ENCODE measurements at places on chromosomes 5 and 9.

- DNase-seq, result no peak
Measured at GRCh38 chr5:14445013-14445412, 136.6 kb upstream of the OTULINL start.

GRCh38 chr9:36938617-36939016 is 95.5 kb downstream of the PAX5 start:
- DNase-seq, result no peak

DNA sequence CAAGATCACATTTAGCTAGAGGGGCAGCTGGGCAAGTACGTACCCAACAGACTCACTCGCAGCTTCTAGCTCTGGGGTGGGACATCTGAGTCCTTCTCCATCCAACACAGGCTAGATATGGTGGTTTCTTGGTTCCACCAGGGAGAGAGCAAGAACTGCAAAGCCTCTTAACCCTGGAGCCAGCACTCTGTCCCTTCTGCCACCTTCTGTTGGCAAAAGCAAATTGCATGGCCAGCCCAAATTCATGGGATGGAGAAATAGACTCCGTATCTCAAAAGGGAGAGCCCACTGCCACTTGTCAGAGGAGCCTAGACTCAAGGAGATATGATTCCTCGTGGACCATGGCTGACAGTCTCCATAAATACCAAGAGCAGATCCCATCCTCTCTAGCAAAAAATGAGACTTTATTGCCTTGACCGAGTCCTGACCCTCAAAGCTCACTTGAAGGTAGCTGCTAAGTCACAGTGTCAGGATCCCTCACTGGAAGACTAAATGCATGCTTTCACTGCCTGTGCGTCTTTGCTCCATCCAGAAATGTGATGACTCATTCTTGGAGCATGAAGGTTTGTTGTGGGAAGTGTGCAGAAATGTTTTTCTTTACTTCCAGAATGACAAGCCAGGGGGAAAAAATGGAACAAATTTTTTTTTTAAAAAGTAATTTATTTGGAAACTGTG is 28.8 kb upstream of the ROR2 start:
- DNase-seq, result no peak

- no peak for DNase-seq
Measured at GRCh38 chr9:77980622-77981021, 51.0 kb downstream of the GNAQ start.

GRCh38 chr5:59745415-59745863 is 148.1 kb downstream of the PDE4D start:
- DNase-seq, result no peak

GRCh38 chr5:54704825-54705224 is 187.3 kb downstream of the SNX18 start:
- no peak for DNase-seq

DNA sequence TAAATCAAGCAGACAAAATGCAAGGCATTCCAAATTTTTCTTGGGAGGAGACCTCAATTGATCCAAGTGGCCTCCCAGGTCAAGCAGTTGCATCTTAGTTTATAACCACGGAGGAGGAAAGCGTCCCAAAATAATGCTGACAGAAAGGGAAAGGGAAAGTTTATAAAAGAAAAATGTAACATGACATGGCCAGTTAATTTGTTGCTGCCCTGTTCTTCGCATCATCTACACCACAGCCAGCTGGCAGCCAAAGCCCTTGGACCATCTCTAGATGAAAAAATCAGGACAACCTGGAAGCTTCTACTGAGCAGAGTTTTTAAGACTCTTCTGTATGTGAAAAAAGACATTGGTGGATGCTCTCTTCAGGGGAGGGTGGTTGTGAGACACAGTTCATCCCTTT is 128.8 kb upstream of the FBXL7 start:
- no peak for DNase-seq

DNA sequence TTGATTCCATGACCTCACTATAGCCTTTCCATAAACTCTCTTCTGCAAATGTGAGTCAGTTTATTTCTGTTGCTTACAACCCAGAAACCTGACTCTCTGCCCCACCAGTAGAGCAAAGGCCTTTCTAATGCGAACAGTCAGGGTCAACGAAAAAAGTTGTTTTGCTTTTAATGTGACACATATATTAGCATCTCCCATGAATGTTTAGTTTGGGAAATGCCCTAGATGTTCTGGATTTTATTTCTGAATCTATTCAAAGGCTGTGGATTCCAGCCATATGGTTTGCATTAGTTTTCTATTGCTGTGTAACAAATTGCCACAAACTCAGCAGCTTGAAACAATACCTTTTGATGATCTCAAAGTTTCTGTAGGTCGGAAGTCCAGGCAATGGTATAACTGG is 193.5 kb downstream of the GNA14 start:
- no peak for DNase-seq

DNA sequence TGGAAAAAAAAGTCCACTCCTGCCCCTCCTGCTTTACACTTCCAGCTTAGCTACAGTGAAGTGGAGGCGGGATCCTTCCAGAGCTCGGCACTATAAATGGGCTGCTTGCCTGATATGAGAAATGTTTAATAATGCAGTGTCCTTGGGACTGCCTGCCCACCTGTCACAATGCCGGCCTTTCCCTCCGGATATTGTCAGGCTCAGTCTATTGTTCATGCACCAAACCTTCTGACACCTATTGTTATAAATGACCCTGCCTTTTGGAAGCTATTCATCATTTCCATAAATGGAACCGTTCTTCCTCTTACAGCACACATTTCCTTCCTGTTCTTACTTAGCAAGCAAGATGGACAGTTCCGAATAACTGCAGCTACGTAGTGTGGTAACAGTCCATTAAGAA is 146.3 kb downstream of the DMAC1 start:
- DNase-seq, result no peak

- no peak for DNase-seq
Measured at GRCh38 chr9:125867751-125868415, 120.7 kb downstream of the PBX3 start.

DNA sequence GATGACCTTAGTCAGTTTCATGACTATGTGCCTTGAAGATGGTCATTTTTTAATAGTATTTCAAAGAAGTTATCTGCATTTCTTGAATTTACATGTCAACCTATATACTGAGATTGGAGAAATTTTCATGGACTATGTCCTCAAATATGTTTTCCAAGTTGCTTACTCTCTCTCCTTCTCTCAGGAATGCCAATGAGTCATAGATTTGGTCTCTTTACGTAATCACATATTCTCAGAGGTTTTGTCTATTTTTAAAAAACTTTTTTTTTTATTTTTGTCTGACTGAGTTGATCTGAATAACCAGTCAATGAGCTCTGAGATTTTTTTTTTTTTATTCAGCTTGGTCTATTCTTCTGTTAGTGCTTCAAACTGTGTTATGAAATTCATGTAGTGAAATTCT is 374.7 kb upstream of the GRIN3A start:
- no peak for DNase-seq

DNA sequence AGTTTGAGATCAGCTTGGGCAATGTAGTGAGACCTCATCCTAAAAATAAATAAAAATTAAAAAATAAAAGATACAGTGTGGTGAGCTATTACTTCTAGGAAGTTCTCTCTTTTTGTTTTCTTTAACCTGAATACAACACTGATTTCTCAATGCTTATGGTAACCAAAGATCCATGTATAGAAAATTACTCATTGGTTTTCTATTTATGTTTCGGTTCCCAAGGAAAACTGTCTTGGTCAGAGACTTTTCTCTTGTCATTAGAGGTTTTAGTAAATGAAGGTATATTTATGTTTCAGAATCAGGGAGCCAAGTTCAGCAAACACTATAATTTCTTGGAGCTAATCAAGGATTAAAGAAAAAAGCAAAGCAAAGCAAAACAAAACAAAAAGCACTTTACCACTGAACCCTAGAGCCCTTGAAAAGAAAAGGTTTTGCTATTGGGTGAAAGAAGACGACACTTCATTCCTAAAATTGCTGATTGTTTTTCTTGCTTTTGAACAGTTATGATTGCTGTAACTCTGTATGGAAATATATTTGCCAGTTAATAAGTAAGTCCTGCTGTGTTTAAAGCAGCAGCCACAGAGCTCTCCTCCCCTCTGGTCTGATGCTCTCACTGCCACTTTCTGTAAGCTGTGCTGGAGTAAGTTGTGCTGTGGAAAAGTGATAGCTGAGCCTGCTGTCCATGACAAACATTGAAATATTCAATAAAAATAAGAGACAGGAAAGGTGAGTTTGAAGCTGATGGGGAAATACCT is 298.2 kb downstream of the CD180 start:
- DNase-seq, result no peak

GRCh38 chr5:96758621-96759020 is 49.1 kb downstream of the ERAP1 start:
- DNase-seq, result no peak

- DNase-seq, result no peak
Measured at GRCh38 chr9:109143881-109144562, 23.0 kb downstream of the FRRS1L start.

DNA sequence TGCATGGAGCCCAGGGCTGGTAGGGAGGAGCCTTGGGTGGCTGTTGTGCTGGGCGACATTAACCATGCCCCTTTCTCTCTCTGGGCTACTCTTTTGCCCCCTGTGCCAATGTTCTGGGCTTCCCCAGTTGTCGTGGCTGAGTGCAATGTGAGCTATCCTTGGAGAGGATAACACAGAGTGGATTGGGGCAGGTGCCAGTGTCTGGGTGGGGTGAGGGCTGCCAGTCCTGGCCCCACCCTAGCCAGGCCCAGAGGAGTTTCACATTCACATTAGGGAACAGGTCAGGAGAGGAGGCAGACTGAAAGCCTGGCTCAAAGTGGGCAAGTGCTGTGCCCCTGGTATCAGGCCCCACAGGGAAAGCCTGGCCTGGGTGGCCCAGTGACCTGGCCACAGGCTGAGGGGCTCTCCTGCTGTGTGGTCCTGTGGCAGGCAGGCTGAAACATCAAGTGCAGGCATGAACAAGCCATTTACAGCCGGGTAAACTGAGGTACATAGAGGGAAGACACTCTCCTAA is 7.5 kb upstream of the NDST1 start:
- DNase-seq, result no peak

GRCh38 chr9:127913682-127914081 is 3.2 kb downstream of the ST6GALNAC4 start:
- DNase-seq, result no peak

GRCh38 chr5:77065256-77065655 is 21.8 kb downstream of the ZBED3 start:
- DNase-seq, result no peak

GRCh38 chr5:19605846-19606407 is 382.1 kb downstream of the CDH18 start:
- no peak for DNase-seq

DNA sequence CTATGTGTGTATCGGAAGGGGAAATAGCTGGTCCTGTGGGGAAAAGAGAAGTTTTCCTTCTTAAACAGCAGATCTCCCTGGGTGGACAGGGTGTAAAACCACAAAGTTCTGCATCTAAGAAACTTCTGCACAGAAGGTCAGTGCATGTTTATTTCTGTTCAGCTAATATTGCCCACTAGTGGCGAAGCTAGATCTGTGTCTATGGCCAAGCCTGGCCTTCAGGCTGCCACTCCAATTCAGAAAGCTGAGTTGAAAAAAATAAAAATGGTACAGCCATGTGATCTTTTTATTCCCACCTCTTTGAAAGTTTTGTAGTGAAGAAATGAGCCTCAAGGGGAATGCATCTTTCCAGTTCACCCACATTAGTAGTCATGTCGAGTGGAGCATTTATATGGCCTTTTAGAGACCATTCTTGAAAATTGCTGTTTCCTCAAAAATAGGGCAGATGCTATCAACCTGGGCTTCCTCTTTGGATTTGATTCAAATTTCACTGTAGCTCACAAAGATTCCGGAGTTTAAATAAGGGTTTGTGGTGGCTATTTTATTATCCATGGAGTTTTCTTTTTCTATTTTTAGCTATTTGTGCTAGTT is 488.0 kb downstream of the PRELID2 start:
- DNase-seq, result no peak

DNA sequence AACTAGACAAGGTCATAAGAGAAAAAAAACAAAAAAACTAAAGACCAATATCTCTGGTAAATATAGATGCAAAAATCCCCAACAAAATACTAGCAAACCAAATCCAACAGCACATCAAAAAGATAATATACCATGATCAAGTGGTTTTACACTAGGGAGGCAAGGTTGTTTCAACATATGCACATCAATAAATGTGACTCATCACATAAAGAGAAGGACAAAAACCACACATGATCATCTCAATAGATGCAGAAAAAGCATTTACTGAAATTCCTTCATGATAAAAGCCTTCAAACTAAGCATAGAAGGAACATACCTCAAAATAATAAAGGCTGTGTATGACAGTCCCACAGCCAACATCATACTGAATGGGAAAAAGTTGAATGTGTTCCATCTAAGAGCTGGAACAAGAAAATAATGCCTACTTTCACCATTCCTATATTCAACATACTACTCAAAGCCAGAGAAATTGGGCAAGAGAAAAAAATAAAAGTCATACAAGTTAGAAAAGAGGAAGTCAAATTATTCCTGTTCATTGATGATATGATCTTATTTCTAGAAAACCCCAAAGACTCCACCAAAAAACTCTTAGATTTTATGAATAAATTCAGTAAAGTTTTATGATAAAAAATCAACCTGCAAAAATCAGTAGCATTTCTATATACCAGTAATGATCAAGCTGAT is 72.2 kb upstream of the FAM169A start:
- no peak for DNase-seq

DNA sequence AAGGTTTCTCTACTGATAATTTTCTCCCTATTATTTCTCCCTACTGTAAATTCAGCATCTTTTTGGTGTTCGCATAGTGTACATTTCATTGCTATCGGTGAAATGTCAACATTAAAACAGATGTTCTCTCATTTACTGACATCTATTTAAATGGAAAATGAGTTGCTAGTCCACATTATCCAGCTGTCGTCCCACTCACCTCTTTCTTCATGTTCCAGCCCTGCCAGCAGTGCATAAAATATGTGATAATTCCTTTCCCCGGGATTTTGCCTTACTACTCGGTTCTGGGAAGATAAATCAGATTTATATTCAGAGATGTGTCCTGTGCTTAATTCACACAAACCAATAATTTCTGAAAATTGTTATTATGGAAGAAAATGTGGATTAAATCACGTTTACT is 155.8 kb downstream of the MYO10 start:
- DNase-seq, result no peak

DNA sequence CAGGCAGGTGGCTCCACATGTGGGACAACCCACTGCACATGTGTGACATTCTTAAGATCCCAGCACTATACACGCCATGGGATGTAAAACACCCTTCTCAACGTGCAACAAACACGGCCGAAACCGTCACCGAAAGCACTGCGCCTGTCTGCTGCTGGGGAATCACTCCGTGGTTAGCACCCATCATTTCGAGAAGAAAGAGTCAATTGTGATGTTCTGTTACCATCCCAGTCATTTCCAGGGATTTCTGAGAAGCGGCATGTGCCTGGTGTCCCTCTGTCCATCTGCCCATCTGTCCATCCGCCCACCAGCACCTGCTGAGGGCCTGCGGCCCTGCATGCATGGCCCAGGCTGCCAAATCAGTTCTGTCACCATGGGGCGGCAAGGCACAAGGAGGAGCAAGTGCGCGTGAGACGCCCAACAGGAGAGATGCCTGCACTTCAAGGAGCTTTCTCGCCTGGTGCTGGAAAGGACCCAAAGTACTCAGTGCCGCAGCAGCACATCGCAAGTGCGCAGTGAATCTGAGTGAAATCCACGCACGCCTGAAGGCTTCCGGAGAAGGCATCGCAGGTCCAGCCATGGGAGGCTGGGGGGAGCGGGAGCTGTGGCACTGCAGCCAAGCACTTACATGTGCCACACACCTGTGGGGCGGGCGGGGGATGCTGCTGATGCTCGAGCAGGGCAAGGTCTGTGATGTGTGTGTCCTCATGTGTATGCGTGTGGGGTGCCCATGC is 38.0 kb downstream of the VAV2 start:
- no peak for DNase-seq
